CD4-positive, CD25-positive, alpha-beta regulatory T cell (primary cell): ENCODE measurements at places on chromosomes 5 and 9. TPM values are rescaled to one million over a fixed set of nuclear protein-coding genes. Genes with fewer than 3 reads are reported as not detected.

The OCLN gene
- total RNA-seq: 1.4 TPM

- DNase-seq: no peak
These were observed 36.7 kb downstream of the OLFML2A start for GRCh38 chr9:124813501-124814163.

- no peak for DNase-seq
These were observed 1577.3 kb upstream of the C9orf72 start for GRCh38 chr9:29150606-29151005.

DNA sequence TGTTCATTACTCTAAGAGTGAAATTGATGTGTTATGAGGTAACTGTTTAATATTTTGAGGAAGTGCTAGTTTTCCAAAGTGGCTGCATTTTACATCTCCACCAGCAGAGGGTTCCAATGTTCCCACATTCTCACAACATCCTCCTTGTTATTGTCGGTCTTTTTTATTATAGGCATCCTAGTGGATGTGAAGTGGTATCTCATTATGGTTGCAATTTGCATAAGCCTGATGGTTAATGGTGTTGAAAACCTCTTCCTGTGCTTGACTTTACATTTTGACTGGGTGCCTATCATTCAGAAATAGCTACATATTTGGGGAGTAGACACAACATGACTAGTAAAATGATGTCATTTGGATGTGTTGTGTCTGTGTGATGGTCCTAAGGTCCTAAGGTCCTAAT lies 143.6 kb downstream of the MRPS30 start:
- DNase-seq: peak; percentile 12

The GHR gene
- not detected for total RNA-seq

The CDC20B gene
- not detected for total RNA-seq

- no peak for DNase-seq
These were observed 6.5 kb downstream of the CREB3 start for GRCh38 chr9:35738924-35739323.

GRCh38 chr9:119227422-119227821 lies 141.8 kb downstream of the BRINP1 start:
- DNase-seq: no peak

The TCF7 gene
- total RNA-seq: 234 TPM

The FABP6 gene
- total RNA-seq: not detected

GRCh38 chr9:27195191-27195590 lies 86.2 kb downstream of the TEK start:
- no peak for DNase-seq

The FSTL4 gene
- total RNA-seq: 0.57 TPM

GRCh38 chr9:114685951-114686350 lies 4.0 kb upstream of the TEX48 start:
- DNase-seq: no peak

The PCDHB14 gene
- not detected for total RNA-seq

DNA sequence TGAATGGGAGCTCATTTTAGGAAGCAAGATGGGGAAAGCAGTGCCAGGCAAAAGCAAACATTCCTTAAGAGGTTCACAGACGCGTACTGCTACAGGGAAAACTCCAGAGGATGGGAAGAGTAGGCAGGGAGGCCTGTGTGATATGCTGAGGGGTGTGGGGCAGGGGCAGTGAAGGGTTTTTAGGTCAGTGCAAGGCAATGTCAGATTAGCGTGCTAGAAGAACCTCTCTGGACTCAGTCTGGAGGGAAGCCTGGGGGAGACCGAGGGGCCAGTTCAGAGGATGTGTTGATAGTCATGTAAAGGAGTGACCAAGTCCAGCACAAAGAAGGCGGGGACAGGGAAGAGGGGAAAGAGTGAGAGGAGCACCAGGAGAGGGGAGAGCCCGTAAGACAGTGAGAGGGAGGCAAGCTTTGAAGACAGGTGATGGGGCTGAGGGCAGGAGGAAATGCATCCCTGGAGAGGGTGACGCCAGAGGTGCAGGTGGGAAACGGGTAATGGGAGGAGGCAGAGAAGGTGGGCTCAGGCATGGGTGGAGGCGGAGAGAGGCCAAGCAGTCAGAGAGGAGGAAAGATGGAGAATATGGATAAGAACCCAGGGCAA lies 134.5 kb downstream of the MTX3 start:
- DNase-seq: no peak
